Mesenteric fat pad (tissue), 1 donor: ENCODE measurements at places on chromosomes 7 and 10.
A peak's percentile ranks its signal among the peaks of the same experiment; 100 is the strongest.

- no peak for DNase-seq
These were observed 135.8 kb downstream of the PLCE1 start for GRCh38 chr10:94129393-94130130.

DNA sequence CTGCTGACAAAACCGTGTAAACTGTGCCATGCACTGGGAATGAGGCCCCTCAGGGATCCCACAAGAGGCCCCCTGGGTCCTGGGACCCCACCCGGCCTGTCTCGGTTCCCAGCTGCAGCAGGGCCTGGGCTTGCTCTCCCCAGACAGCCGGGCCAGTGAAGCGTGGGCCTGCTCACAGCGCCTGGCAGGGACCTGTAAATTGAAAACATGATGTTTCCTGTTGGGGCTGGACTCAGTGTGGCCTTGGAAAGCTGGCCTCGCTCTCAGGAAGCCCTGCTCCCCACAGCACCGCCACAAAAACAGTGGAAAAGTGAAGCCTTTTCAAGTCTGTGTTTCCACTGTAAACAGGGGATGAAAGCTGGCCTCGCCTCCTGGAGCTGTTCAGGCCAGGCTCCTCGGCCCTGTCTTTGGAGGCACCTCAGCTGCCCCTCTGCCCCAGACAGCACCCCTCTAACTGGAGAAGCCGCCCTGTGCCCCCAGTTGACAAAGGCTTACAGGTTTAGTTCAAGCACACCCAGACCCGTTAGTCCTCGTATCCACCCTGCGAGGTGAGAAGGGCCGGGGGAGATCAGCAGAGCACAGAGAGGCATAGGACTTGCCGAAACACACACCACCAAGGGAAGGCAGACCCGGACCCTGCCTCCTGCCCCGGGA lies 108.3 kb downstream of the ZMIZ1 start:
- no peak for DNase-seq

DNA sequence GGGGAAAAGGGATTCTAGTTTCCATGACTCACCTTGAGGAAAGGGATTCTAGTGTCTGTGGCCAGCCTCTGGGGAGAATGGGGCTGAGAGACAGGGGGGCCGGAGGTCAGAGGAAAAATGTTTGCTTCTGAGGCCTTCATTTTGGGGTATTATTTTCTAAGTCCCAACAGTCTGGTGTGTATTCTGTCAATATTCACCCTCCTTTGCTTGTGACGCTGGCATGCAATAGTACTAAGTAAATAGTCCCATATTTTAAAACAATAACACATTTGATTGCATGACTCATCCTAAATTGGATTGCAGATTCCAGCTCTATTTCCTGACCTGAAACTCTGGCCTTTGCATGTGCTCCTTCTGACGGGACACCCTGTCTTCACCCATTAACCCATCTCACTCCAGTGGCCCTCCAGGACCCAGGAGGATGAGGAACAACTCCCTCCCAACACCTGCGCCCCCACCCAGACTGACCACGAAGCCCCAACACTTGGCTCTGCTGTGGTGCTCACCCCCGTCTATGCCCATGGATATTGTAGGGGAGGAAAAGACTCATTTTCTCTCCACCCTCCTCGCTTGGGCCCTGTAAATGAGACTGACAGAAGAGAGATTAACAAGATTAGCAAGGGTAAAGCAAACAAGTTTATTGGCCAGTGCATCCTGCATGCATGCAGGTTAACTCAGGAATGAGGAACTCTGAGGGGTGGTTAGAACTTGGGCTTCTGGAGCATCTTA lies 495.6 kb upstream of the KLF6 start:
- no peak for DNase-seq

DNA sequence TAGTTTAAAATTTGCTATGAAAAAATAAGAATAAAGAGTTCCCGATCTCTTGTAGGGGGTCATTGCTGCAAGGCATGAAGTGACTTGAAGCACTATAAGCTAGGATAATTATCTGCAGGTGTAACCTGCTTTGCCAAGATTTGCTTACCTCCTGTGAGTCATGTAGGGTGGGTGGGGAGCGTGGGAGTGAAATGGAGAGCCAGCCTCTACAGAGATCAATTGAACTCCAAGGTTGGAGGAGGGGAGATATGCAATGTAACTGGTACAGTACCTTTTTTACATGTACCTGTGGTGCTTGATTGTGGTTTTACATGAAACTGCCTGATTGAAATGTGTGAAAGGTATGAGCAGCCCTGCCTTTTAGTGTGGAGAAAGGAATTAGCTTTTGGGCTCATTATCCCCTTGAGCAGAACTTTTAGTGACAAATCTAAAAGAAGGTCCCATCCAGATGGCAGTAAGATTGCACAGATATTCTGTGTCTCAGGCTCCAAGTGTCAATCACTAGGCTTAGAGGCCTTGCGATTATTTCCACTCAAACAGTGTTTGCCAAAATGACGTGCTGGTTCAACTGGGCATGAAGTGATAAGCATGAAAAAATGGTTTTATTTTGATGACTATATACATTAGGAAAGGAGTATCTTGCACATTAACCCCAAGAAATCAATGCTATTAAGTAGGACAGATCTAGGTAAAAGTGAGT lies 138.6 kb upstream of the GRB10 start:
- DNase-seq: no peak

GRCh38 chr10:32446536-32447406 lies 831 bp downstream of the CCDC7 start:
- DNase-seq: no peak

- DNase-seq: no peak
These were observed 45.7 kb upstream of the PTPRN2 start for GRCh38 chr7:158633055-158633956.

DNA sequence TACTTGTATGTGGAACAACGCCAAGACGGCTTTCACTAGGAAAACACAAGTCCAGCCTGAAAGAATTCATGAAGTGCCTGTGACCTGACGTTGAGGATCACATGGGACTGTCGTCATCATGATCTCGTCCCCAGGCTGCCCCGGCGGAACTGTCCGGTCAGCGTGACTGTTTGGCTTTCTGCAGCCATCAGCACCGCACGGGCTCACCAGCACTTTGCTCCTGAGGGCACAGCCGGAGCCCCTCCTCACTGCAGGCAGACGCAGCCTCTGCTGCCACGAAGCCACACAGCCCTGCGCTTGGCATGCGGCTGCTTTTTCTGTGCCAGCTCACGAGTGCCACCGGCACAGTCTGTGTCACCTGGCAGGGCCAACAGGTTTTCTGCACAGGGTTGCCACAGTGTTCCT lies 9.4 kb upstream of the GET4 start:
- DNase-seq: no peak

DNA sequence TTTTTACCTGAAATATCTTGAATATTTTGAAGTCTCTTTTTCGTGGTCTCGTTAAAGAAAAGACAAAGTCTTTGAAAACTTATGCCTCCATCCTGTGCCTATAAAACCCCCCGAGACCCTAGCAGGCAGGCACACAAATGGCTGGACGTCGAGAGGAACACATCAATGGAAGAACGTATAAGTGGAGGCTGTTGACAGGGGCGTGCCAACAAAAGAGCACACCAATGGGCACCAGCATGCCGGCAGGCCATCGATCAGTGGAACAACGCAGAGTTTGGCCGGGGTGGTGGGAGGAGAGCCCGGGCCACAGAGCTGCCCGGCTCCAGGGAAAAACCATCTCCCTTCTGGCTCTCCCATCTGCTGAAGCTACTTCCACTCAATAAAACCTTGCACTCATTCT lies 24.7 kb downstream of the ENKUR start:
- no peak for DNase-seq

- no peak for DNase-seq
These were observed 16.6 kb upstream of the ASB4 start for GRCh38 chr7:95469187-95469586.

GRCh38 chr7:43559171-43559945 lies 23.6 kb upstream of the STK17A start:
- no peak for DNase-seq

- DNase-seq: no peak
These were observed 763 bp upstream of the RALA start for GRCh38 chr7:39622609-39623008.

DNA sequence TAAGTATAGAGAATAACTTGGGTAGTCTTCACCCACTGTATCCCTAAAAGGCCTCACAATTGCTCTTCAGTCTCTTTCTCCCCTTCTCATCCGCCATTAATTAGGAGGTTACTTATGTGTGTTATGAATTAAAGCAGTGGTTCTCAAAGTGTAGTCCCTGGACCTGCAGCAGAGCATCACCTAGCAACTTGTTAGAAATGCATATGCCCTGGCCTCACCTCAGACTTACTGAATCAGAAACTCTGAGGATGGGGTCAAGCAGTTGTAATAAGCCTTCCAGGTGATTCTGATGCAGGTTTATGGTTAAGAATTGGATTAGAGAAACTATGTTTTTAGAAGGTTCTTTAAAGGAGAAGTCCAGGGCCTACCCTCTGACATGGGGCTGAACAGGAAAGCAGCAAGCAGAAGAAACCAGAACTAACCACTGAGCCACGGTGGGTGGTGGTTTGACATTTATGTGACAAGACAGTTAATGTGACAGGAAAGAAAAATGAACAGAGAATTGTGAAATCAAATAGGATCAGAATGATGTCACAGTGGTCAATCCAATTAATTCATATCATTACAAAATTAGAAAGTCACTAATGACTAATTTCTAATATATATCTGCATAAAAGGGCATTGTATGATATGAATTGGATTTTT lies 37.6 kb downstream of the ENTPD1 start:
- DNase-seq: no peak

- DNase-seq: no peak
These were observed 226.4 kb downstream of the KIAA1217 start for GRCh38 chr10:24435374-24435773.

DNA sequence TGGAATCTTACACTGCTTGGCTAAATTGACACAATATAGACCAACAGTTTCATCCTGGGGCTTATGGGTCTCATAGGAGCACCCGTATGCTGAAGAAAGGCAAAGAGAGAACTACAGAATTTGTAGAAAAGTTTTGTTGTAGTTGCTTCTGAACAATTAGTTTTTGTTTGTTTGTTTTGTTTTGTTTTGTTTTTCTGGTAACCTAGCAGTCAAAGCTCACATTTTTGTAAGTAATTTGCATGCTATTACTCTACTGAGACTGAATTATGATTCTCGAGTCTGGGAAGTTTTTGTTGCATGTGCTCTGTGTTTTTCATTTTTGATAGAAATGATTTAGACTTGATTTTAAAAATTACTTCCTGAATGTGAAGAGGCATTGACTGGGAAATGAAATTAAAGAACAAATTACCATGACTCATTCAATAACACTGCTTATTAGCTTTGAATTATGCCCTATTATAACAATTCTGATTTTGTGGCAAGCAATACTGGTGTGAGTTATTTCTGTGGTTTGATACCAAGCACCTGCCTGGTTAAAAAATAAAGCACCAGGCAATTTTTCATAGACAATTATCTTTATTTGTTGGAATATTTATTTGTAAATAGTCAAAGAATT lies 438 bp downstream of the LSMEM1 start:
- DNase-seq: no peak

DNA sequence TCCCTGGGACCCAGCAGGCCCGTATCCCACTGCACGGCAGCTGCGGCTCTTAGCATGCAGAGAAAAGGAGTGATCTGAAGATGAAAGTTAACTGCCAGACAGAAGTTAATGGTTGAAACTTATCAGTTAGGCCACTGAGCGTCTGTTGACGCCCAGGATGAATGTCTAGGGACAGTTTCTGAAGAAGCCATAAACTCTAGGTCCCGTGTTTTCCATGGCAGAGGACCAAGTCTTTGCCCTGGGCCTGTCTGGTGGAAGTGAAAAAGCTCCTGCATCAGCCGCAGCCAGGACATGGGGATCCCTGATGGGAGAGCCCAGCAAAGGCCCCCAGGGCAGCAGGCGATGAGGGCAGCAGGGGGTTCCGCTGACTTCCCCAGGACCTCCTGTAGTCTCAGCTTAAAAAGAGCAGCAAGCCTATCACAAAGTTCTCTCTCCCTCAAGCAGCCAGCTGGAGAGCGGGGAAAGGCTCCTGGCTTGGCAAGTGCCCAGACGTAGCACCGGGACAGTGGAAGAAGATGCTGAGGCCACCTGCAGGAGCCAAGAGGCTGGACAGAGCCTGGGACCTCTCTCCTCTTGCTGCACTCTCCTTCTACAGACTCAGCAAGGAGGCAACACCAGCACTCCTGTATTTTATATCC lies 79.6 kb downstream of the TNS3 start:
- DNase-seq: no peak

DNA sequence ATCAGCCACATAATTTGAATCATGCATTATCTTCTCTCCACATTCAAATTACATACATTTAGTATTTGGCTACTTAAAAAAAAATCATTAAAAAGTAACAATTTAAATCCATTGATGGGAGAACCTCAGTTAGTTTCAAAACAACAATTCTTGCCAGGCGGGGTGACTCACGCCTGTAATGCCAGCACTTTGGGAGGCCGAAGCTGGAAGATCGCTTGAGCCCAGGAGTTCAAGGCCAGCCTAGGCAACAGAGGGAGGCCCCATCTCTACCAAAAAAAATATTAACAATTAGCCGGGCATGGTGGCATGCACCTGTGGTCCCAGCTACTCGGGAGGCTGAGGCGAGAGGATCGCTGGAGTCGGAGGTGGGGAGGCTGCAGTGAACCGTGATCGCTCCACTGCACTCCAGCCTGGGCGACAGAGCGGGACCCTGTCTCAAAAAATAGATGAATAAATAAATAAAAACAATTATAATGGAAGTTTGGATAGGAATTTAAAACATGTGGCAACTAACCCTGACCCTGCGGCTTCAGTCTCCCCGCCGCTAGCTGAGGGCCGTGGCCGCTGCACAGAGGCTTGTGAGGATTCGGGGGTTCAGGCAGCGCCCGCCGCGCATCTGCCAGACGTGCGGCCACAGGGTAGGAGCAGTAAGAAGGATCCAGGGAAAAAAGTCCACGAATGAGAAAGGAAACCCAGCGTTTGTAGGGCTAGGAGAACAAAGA lies 1.1 kb upstream of the CSGALNACT2 start:
- DNase-seq: no peak

- DNase-seq: no peak
These were observed 121.8 kb upstream of the CAV2 start for GRCh38 chr7:116377721-116378120.

DNA sequence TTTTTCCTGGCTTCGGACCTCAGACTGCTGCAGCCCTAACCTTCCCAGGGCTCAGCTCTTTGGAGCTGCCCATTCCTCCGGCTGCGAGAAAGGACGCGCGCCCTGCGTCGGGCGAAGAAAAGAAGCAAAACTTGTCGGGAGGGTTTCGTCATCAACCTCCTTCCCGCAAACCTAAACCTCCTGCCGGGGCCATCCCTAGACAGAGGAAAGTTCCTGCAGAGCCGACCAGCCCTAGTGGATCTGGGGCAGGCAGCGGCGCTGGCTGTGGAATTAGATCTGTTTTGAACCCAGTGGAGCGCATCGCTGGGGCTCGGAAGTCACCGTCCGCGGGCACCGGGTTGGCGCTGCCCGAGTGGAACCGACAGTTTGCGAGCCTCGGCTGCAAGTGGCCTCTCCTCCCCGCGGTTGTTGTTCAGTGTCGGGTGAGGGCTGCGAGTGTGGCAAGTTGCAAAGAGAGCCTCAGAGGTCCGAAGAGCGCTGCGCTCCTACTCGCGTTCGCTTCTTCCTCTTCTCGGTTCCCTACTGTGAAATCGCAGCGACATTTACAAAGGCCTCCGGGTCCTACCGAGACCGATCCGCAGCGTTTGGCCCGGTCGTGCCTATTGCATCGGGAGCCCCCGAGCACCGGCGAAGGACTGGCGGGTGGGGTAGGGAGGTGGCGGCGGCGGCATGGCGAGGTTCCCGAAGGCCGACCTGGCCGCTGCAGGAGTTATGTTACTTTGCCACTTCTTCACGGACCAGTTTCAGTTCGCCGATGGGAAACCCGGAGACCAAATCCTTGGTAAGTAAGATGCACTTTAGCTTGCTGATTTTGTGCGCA lies at the start of gene PLXDC2:
PLXDC2 (plus strand) TSS at position 22 of the 820 bp plus-strand sequence.
- no peak for DNase-seq

- peak; percentile 73 for DNase-seq
These were observed 27.8 kb downstream of the KCNMA1 start for GRCh38 chr10:77609781-77610272.
